Right atrium auricular region (tissue), 2 donors: ENCODE measurements at places on chromosomes 1 and 21.

DNA sequence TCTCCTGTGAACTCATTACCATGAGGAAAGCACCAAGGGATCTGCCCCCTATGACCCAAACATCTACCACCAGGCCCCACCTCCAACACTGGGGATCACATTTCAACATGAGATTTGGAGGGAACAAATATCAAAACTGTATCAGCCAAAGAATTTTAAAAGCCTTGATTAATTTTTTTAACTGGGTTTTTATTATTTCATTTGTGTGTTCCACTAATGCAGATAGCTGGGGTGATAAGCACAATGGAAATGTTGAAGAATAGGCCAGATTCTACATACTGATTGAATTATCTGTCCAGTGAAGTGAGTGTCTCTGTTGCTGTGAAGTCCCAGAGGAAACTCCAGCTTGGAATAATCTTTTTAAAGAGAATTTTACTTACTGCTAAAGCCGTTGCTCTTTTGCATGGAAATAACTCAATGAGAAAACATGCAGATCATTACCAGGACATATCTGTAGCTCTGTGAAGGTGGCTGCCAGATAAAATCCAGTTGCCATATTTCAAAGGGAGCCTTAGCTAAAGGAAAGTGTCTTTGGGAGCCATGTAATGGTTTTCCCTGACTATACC is 44.4 kb upstream of the DHCR24 start:
- DNase-seq = no peak

- DNase-seq = no peak
These were observed 142.4 kb downstream of the ZP4 start for GRCh38 chr1:237748171-237748960.

GRCh38 chr1:89608984-89609725 is 23.8 kb upstream of the LRRC8C start:
- DNase-seq = no peak

GRCh38 chr1:24759492-24759891 is 14.2 kb downstream of the CLIC4 start:
- no peak for DNase-seq

DNA sequence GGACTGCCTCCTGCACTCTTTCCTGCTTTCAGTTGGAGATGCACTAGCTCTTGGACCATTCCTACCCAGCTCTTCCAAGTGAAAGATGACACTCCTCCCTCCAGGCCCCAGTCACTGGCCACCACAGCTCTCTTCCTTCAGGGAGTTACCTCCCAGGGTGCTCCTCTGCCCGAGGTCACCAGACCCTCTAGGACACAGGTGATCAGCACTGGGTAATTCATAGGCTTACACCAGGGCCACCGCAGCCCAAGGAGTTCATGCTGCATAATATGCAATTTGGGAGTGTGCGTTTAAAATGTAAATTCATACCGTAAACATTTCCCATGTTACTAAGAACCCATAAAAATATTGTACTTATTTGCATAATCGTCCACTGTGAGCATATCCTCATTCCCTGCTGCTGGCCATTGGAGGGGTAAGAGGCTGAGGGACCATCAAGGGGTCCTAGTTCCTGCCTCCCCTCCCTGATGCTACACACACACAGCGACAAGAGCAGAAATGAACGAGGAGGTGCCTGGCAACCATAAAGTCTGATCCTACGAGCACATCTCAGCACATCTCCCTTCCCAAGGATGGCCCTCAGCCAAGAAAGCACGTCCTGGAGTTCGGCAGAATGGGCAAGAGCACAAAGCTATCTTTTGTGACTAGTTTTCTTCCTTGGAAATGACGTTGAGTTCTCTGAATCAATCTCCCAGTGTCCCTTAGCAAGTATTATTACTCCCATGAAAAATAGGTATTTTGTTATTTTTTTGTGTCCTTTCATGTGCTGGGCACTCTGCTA is 222.9 kb upstream of the RAB4A start:
- DNase-seq = peak; percentile 53

DNA sequence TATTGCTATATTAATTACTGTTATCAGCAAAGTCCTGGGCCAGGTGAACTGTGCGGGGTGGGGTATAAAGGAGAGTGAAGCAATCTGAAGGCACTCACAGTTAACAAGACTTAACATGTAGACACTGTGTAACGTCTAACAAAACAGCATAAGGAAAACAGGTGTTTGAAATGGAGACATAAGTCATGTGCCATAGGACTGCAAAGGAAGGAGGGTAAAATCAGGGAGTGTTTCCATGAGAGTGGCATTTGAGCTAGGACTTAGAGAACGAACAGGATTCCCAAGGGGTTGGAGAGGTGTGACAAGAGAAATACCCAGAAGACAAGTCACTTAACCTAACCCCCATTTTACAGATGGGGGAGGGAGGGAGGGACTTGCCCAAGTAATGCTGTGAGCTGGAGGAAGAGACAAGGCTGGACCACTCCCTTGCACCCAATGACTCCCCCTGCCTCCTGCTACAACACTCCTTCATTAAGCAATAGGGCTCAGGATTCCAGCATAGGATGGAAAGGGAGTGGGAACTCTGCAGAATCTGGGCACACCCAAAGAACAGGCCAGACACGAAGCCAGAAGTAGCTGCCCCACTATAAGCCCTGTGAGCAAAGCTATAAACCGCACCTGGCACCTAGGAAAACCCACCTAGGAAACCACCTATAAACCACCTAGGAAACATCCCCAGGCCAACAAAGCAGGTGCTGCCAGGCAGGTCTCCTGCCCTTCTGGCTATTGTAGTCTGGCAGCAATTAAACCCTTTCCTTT is 6.6 kb downstream of the PEF1 start:
- no peak for DNase-seq

GRCh38 chr1:54971317-54971791 is 9.1 kb upstream of the TMEM61 start:
- DNase-seq = no peak

- no peak for DNase-seq
These were observed 722 bp downstream of the TUT4 start for GRCh38 chr1:52552236-52552504.

DNA sequence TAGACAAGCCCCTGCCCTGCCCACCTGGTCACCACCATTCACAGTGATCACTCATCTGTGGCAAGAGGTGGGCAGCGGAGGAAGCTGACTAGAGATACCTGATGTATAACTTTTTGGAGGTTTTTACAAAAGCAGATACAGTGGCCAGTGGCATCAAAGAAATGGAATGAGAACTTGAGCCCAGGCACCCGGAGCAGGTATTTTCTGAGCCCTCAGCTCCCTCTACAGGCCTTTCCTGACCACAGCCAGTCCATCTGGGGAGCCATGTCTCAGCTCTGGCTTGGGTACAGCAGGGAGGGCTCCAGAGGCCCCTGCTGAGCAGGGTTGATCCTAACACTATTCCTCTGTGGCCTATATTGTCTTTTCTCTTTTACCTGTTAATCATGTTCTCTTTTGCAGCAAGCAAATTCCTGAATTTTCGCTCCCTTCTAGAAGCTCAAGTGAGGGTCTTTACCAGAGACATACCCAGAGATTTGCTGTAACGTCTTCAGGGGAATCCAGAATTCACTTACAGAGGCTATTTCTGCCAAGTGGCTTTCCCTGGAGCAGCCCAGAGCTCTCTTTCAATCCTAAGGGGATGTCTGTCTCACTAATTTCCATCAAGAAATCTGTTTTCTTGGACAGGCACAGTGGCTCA is 27.3 kb downstream of the GPR157 start:
- no peak for DNase-seq

DNA sequence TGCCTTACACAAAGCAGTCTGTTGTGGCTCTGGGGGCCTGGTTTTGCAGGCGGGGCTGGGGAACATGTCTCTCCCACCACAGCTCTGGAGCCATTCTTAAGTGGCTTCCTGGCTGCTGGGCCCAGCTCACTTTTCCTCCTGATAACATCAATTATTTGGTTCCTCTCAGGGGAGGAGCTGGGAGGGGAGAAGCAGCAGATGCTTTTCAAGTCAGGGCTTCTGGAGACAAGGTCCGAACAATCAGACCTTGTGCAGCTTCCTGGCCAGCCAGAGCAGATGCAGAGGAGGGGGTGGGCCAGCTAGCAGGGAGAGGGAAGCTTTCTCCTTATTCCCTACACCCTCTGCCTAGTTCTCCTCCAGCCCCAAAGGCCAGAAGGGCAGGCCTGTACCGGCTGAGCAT is 3.7 kb upstream of the PAQR6 start:
- DNase-seq = no peak

GRCh38 chr1:116489231-116489697 is 81.6 kb downstream of the CD58 start:
- DNase-seq = no peak

GRCh38 chr1:151574575-151575529 is 34.7 kb downstream of the TUFT1 start:
- DNase-seq = no peak

DNA sequence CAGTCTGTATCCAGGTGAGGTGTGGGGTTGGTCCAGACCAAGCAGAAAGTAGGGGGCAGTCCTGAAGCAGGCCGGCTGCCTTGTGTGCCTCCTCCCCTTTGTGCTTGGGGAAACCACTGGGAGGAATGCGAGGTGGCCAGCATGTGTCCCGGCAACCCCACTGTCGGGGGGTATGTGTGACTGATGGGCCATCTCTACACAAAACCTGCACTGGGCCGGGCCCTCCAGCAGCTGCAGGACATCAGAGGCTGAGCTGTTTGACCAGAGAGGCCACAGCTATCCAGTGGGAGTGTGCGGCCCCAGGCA is 33.3 kb downstream of the TMEM51 start:
- DNase-seq = no peak

- no peak for DNase-seq
These were observed 593.3 kb downstream of the MATN1 start for GRCh38 chr1:30130099-30130498.

DNA sequence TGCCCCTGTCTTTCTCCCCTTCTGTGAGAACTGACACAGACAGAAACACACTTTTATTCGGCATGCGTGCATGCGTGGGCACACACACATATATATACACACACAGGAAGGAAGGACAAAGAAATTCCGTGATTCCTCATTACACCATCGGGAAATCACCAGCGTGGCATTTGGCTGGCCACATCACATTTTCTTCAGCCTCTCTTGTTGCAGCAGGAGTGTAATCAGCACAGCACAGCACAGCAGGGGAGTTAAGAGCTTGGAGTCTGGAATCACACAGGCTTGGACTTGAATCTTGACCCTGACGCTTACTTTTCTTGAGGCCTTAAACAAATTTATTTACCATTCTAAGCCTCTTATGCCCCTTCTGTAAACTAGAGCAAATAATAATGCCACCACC is 45.3 kb upstream of the EPHA8 start:
- no peak for DNase-seq

DNA sequence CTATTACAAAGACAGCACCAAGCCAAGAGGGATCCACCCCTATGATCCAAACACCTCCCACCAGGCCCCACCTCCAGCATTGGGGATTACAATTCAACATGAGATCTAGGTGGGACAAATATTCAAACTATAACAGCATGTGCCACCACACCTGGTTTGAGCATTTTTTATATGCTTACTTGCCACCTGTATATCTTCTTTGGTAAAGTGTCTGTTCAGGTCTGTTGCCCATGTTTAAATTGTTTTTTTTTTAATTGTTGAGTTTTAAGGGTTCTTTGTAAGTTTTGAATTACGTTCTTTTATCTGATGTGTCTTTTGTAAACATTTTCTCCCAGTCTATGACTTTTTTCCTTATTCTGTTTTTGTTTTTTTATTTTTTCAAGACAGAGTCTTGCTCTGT is 83.4 kb downstream of the LRIG2 start:
- DNase-seq = no peak

DNA sequence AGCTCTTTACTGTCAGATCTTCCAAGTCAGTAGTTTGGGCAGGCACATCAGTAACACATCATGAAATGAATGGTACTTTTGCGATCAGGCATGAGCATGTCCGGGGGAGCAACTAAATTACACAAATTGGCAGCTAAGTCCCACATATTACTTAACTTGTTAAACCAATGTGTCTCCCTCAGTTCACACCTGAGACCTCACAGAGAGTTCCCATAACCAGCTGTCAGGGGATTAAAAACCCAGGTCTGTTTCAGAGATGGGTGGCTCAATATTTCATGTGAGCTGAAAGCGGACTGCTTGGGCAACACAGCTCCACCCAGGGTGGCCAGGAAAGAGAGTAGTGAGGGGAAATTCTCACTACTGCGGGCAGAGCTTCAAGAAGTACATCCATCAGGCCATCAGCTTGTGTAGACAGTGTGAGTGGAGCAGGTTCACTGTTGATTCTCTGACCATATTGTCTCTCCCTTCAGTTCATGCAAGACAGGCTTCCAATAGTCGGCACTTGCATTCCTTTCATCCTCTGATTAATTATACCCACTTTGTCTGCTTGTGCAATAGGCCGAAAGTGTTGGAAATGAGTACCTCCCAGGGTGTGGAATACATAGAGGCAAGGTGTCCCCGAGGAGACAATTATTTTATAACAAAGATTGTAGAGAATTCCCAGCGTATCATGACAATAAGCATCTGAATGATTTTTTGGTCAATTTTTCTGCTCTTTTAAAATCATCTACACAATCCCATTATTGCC is 139.9 kb downstream of the PTGER3 start:
- DNase-seq = no peak

GRCh38 chr1:94636624-94637023 is 95.1 kb upstream of the F3 start:
- peak; percentile 57 for DNase-seq

- DNase-seq = no peak
These were observed 855.8 kb upstream of the PRMT6 start for GRCh38 chr1:106200711-106201110.

DNA sequence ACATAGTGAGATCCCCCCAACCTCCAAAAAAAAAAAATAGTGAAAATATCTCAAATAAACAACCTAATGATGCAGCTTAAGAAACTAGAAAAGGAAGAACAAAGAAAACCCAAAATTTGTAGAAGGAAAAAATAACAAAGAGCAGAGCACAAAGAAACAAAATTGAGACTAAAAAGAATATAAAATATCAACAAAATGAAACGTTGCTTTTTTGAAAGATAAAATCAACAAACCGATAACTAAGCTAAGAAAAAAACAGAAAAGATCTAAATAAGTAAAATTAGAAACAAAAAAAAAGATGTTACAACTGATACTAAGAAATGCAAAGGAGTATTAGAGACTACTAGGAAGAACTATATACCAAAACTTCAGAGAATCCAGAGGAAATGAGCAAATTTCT is 139.3 kb upstream of the PALMD start:
- DNase-seq = no peak

- no peak for DNase-seq
These were observed 211.5 kb downstream of the TTLL7 start for GRCh38 chr1:83787246-83787998.

DNA sequence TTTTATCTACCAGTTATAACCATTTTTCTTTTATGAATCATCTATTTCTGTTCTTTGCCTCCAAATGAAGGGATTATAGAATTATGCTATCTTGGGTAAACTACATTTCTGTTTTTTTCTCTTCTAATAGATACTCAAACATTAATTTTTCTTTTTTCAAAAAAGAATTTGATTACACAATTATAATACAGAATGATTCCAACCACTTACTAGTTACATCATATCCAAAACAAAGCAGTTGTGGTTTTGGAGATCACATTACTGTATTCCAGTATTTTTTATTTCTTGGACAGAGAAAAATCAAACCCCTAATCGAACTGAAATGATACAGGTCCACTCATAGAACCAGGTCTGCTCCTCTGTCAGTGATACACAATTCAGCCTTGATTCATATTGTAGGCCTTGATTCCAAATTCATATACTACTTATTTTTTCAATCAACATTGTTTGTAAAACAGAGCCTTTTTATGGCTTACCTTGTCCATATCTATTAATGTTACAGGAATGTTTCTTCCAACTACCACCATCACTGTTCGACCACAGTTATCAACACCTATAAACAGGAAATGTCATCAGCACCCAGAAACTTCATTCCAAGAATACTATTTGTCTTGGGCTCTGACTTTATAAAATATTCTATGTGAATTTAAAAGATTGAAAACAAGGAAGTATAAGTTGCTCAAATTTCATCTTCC is 43.2 kb downstream of the GDAP2 start:
- no peak for DNase-seq
